Left ventricle myocardium inferior (tissue), 1 donor: ENCODE measurements at places on chromosomes 4 and X. TPM values are rescaled to one million over a fixed set of nuclear protein-coding genes. Genes with fewer than 3 reads are reported as not detected.

ATOH1 gene
- not detected for total RNA-seq

ADH1B gene
- total RNA-seq: 91.9 TPM

- no peaks in the 10 kb centered on the region for H3K4me1 ChIP-seq
- DNase-seq: no peak
Measured at GRCh38 chr4:23769406-23769805, 120.4 kb downstream of the PPARGC1A start.

GRCh38 chrX:112832481-112833095, 8.0 kb downstream of the AMOT start:
- no peaks in the 10 kb centered on the region for H3K27me3 ChIP-seq
- H3K27ac ChIP-seq: no peak overlapping the region
- H3K4me3 ChIP-seq: no peak overlapping the region
- no peaks in the 10 kb centered on the region for H3K36me3 ChIP-seq
- DNase-seq: no peak
- no peaks in the 10 kb centered on the region for H3K4me1 ChIP-seq

SLC10A4 gene
- total RNA-seq: not detected

ZNF157 gene
- total RNA-seq: not detected

CT47B1 gene
- not detected for total RNA-seq

DNA sequence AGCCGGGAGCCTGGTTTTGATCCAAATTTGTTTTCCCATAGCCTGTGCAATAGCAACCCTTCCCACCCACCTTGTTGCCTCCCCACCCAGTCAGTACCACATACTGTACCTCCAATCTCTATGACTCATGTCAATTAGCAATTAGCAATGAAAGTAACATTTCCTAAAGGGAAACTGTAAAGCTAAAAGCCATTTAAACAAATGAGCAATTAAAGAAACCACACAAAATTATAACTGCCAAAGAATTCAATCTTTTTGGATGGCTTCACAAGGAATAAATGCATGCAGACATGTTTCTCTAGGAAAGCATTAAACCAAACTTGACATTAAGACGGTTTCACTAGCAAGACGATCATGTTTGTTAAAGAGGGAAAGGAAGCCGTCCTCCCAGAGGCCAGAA, 169.0 kb upstream of the MAP3K15 start:
- no peak overlapping the region for H3K4me3 ChIP-seq
- no peaks in the 10 kb centered on the region for H3K27me3 ChIP-seq
- no peak for DNase-seq
- H3K4me1 ChIP-seq: no peaks in the 10 kb centered on the region
- H3K27ac ChIP-seq: no peak overlapping the region

MXD4 gene
- 40.4 TPM for total RNA-seq

DNA sequence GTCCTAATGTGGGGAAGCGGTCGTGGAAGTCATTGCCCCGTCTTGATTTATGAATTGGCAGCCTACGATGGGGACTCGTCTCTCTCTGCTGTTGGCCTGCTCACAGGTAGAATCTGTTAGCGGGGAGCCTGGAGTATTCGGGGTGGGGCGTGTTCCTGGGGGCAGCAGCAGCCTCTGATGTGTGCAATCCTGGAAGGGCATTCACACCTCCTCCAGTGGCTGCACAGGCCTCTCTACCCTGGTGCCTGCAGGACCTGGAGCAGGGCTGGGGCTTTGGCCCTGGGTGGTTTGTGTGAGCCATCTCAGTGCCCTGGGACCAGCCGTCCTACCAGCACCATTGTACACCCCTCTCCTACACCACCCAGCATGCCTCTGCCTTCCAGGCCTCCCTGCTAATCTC, 340.9 kb downstream of the ARHGAP10 start:
- no peak overlapping the region for H3K4me3 ChIP-seq
- DNase-seq: no peak
- H3K36me3 ChIP-seq: peaks cover 59% of the 10 kb centered on the region
- H3K27me3 ChIP-seq: no peaks in the 10 kb centered on the region
